Right renal cortex interstitium (tissue), 3 donors: ENCODE measurements at places on chromosomes 1 and 21. TPM values are rescaled to one million over a fixed set of nuclear protein-coding genes. Genes with fewer than 3 reads are reported as not detected.

RSPO1 gene
- 4.1 TPM for polyA plus RNA-seq

DMRTA2 gene
- polyA plus RNA-seq, result not detected

SYNC gene
- 0.97 TPM for polyA plus RNA-seq

HMGCS2 gene
- 44.8 TPM for polyA plus RNA-seq

ILDR2 gene
- polyA plus RNA-seq, result 17.0 TPM

LCE1E gene
- not detected for polyA plus RNA-seq

CLDN17 gene
- not detected for polyA plus RNA-seq

HS2ST1 gene
- 49.6 TPM for polyA plus RNA-seq
